ENCODE measurements at places on chromosomes 12 and 14.

DNA sequence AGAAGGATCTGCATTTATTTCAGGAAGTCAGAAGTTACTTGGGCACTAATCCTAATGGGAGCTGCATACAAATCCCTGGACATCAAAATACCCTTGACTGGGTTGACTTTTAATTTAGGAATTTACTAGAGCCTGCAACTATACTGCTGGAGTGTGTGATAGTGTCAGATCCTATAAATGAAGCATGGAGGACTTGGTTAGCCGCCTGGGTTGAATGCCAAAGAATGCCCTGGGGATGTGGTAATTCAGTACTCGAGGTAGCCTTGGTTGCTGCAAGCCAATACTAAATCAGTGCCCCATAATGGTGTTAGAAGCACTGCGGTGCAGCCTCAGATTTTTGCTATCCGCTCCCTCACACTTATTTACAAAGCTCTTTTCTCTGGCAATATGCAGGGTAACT, 184.9 kb downstream of the CAPZA3 start:
- DNase-seq, result no peak

DNA sequence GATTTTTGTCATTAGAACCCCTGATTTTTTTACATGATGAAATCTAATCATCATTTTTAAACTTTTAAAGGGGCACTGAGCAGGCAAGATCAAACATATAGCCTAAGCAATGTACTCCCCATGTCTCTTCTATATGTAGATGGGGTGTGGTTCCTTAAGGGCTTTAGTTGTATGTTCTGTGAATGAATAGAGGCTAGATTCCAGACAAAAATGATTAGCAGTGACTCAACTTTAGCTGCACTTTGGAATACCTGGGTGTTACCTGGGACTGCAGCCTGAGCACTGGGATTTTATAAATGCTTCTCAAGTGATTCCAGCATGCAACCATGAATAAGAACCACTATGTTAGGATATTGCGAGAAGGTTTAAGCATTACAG, 256.7 kb upstream of the PLEKHG7 start:
- no peak for DNase-seq

DNA sequence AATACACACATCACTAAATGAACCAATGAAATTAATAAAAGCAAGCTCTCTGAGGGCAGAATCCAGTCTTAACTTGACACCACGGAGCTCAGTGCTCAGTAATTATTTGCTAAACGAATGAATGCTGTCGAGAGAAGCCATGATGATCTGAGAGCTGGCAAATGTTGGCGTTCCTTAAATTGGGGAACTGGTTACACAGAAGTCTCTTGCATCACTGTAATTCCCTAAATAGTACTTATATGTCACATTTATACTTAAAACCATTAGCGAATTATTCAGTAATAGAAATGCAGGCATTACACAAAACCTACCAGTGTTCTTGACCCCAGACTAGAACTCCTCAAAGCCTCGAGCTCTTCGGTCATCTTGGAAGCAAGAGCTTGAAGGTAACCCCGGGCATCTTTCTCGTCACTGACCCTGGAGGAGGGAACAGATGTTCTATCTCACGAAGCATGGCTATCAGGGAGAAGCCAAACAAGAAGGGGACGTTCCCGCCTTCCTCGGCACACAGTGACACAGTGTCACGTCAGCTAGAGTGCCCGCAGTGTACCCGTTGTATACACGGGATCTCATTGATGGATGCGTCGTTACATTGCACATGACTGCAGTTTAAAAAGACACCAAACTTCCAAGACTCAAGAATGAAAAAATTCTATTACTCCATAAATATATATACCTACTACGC, 43.6 kb downstream of the AMN start:
- DNase-seq, result no peak

- DNase-seq, result no peak
Measured at GRCh38 chr12:75194250-75194649, 15.4 kb downstream of the KCNC2 start.

All from EL (cell line).